ENCODE measurements at places on chromosomes 2 and 18.

- peak; percentile 28 for DNase-seq
Measured at GRCh38 chr2:163943403-163944346, 207.9 kb upstream of the FIGN start.

DNA sequence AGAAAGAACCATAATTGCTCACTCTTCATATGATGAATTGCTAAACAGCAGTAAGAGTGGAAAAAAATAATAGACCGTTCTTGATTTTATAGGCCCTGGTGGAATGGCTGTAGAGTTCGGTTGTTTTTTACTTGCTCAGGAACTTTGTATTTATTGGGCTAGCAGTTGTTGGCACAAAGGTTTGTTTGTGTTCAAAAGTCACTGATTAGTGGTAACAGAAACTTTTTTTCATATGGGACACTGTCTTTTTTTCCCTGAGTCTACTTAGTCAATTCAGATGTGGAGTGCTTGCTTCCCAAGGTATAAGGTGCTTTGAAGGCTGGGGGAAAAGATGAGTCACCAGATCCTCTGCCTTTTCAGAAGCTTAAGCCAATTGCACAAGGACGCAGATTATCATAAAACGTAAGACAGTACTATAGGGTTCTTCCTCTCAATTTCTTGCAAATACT lies 25.8 kb downstream of the PHLPP1 start:
- DNase-seq: no peak

DNA sequence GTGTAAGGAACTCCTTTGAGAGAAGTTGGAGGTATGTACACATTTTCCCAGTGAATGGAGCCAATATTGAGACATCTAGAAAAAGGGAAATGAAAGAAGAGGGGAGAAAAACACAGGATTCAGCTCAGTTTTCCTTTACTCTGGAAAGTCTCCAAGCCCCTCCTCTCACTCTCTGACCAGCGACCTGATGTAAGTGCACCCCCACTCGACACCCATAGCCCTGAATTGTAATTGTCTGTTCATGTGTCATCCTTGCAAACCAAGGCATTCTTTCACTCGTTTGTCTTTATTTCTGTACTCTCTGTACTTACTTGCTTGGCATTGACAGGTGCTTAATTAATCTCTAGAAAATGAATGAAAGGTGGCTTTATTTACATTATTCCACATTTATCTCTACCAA lies 55.7 kb upstream of the CTAGE1 start:
- no peak for DNase-seq

GRCh38 chr18:41828137-41828536 lies 126.9 kb upstream of the PIK3C3 start:
- no peak for DNase-seq

- DNase-seq: no peak
Measured at GRCh38 chr2:195425328-195425727, 231.7 kb upstream of the SLC39A10 start.

DNA sequence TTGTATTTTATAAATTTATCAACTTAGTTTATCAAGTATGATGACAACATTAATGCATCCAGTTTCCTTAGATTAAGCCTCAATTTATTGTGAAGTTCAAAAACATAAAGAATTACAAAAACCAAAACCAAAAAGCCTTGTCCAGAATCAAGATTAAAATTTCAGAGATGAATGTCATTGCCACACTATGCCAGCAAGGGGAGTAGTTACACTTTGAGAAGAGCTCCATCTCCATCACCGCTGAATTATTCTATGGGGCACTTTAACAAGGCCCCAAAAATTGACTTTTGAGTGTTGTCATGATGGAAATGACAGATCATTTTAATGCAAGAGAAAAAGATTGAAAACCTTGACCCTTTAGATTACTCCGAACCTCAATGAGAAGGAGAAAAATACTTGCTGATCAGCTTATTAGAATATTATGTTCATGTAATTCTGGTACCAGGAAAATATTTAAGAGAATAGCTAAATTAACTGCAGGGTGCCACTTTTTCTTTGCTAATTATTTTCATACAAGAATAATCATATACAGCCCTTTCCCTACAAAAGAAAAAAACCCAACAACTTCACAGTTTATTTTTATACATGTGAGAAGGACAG lies 152.5 kb upstream of the AQP4 start:
- DNase-seq: no peak

Data from H9 (cell line).